Caki2 (cell line): ENCODE measurements at places on chromosomes 5 and 9. TPM values are rescaled to one million over a fixed set of nuclear protein-coding genes. Genes with fewer than 3 reads are reported as not detected.

The PCDHB15 gene
- total RNA-seq: not detected in 2 replicates

GRCh38 chr5:150562832-150563231, 54.9 kb downstream of the NDST1 start:
- DNase-seq: peak; percentile 50

DNA sequence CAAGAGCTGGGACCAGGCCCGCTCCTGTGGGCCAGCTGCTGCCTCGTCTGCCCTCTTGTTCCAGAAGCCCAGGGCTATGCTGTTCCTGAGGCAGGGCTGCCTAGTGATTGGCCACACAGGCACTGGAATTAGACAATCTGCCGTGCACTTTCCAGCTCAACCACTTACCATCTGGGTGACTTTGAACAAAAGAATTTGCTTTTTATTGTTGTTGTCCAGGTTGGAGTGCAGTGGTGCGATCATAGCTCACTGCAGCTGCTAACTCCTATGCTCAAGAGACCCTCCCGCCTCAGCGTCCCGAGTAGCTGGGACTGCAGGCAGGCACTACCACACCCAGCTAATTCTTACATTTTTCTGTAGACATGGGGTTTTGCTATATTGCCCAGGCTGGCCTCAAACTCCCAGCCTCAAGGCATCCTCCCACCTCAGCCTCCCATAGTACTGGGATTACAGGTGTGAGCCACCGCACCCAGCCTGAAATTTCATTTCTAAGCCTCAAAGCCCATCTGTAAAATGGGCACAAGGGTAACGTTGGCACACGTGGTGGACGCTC, 1.2 kb upstream of the NEK6 start:
- DNase-seq: peak; percentile 91

- DNase-seq: no peak
Measured at GRCh38 chr5:103487218-103487617, 75.4 kb downstream of the NUDT12 start.

DNA sequence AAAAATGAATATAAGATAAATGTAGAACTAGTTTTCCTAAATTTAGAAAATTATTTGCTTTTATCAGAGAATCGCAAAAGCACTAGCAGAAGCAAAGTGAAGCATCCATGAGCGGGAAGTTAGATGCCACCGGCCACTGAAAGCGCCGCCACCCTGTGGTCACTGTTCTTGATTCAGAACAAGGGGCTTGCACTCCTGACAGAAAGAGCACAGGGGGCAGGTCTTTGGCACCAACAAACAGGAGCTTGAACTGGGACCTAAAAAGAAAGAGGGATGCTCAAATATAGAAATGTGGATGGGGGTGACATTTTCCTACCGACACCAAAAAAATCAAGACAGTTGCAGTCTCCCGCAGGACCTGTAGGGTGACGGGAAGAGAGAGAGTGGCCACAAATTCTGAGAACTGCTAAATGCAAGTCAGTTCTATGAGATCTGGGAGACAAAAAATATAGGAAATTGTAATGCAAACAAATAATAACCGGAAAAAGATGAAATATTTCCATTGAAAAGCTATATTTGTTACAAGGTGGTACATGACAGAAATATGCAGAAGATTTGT, 144.3 kb downstream of the CDH12 start:
- no peak for DNase-seq

The SGCD gene
- not detected in 2 replicates for total RNA-seq

The PHF24 gene
- total RNA-seq: 0.07 and 0.20 TPM in 2 replicates

DNA sequence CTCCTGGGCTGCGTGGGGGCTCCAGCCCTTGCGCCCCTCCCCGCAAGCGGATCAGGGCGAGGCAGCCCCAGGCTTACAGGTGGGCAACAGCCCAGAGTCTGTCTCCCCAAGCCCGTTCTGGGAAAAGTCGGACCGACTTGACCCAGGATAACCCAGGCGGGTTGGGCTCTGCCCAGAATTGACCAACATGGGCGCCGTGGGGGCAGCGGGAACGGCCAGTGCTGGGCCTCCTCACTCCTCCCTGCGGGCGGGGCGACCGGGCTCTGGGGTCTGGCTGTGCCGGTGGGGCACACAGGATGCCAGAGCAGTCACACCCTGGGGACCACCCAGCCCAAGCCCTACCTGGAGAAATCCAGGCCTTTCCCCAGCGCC, 15.3 kb upstream of the SYNPO start:
- DNase-seq: no peak

The MRPL50 gene
- 10.1 and 11.8 TPM in 2 replicates for total RNA-seq

The PCDHGA12 gene
- total RNA-seq: not detected in 2 replicates

The FOXD4 gene
- total RNA-seq: not detected in 2 replicates

DNA sequence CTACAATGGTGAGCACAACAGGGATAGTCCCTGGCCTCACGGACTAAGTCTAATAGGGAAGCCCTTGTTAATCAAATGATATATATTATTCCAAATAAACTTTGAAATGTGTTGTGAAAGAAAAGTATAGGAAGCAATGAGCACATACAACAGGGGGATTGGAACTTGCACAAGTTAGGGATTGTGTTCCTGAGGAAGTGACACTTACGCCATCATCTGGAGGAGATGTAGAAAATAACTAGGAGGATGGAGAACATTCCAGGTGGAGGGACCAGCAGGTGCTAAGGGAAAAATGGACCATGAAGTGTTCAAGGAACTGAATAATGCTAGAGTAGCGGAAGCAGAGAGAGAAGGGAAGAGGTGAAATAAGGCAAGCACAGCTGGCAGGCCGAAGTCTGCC, 18.8 kb upstream of the RPS23 start:
- no peak for DNase-seq

The HINT2 gene
- 21.5 and 75.0 TPM in 2 replicates for total RNA-seq

DNA sequence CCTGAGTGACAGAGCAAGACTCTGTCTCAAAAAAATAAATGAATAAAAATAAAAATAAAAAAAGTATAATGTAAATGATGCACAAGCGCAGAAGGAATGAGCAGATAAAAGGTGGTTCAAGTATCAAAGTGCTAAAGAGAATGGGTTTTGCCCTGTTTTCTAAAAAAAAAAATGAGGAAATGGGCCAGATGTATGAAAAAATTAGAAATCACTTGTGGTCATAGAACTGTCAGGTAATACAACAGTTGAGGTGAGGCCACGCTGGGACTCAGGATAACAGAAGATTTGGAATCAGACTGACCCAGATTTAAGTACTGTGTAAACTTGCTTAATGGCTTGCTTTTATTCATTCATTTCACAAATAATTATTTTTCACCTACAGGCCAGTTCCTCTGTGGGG, 69.8 kb downstream of the MAPKAP1 start:
- DNase-seq: no peak

The NXNL2 gene
- 6.9 and 7.8 TPM in 2 replicates for total RNA-seq

DNA sequence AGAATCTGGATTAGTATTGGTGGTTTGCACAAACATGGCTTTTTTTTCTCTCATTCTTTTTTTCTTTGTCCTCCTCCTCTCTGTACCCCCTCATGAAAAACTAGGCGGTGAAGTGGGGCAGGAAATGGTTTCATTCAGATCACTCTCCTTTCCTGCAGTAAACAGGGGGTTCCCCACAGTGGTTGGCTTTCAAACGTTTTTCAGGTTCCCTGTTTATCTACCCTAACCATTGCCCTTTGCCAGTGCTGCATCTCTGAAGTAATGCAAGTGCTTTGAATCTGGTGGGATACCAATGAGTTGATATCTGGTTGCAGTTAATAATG, 29.8 kb downstream of the NR4A3 start:
- no peak for DNase-seq

The KCTD16 gene
- 0.17 and 2.6 TPM in 2 replicates for total RNA-seq

GRCh38 chr5:151642472-151643140, 44.1 kb downstream of the SPARC start:
- DNase-seq: no peak

The WHRN gene
- total RNA-seq: 3.9 and 6.6 TPM in 2 replicates

DNA sequence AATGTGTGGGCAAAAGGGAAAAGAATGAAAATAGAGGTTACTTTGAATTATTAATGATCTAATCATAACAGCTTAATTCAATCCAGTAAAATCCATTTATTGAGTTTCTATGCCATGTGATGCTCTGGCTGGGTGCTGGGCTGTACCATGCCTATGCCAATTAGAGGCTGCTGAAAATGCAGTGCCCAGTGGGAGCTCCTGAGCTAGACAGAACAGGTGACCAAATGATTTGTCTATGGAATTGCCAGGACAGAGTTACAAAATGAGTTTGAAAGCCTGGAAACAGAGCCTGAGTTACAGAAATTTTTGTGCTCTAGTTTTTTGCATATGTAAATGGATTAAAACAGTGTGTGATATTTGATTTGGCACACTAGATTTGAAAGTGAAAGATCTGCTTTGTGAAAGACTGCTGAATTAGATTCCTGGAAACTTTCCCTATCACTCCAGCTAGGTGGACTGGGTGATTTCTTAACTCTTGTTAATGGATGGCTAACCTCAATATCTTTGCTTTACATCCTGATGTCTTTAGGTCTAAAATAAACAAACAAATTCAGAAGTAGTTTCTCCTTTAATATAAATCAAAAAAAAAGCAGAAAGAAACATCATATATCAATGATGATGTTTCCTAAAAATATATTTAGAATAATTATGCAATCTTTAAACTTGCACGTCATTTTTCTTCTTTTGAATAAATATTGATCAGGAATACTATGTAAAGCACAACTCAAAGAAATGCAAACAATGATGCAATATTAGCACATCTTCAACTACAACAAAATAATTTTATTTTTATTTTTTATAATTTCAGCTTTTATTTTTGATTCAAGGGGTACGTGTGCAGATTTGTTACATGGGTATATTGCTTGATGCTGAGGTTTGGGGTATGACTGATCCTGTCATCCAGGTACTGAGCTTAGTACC, 194.8 kb upstream of the FBXL7 start:
- no peak for DNase-seq

DNA sequence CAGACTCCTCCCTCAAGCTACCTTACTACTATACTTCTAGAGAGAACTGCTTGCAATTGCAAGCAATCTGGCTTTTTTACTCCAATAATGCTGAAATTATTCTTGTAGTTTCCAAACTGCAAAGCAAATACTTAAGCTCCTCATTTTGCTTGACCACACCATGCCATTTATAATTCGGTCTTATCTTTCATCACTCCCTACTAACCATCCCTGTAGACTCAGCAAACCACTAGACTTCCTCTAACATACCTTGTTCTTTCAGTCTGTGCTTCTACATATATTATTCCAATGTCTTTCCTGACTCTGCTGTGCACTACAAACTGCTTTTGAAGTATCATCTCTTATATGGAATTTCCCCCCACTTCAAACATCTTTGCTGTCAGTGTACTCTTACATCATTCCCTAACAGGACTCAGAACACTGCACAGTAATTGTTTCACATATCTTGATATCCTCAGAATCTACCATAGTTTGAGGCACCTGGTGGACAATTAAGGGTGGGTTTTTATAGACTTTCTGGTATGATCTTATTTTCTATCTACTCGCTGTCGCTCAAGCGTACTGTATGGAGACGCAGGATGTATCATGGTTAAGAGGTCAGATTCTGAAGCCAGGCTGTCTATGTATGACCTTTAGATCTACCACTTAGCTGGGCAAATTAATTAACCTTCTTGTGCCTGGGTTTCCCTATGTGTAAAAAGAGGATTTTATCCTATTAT, 2.8 kb downstream of the IL6ST start:
- peak; percentile 20 for DNase-seq

GRCh38 chr5:41349846-41350245, 136.5 kb upstream of the C6 start:
- no peak for DNase-seq

- DNase-seq: no peak
Measured at GRCh38 chr9:123893831-123894460, 36.0 kb downstream of the DENND1A start.

The ANKRD31 gene
- 0.07 and 0.38 TPM in 2 replicates for total RNA-seq

GRCh38 chr5:153835891-153836515, 202.7 kb downstream of the FAM114A2 start:
- DNase-seq: no peak

The FRMD3 gene
- 0.58 and 2.0 TPM in 2 replicates for total RNA-seq

The ARAP3 gene
- 10.6 and 11.8 TPM in 2 replicates for total RNA-seq

GRCh38 chr5:78979909-78980308, 5.2 kb downstream of the ARSB start:
- DNase-seq: no peak

DNA sequence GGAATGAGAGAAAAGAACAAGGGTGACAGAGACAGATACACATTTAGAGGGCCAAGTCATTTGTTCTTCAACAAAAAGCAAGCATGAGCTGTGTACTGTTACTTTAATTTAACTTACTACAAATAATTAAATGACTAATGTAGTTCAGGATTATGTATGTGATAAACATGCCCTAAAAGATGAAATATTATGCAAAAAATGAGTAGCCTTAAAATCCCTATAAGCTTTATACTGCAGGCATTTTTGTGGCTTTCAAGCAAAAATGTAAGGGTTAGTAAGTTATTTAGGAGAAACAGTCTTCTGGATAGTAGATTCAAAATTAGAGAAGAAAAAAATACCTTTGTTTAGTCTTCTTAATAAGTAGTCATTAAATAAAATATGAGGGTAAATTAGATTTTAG, 431.2 kb downstream of the CSNK1G3 start:
- no peak for DNase-seq

The CFAP157 gene
- not detected in 2 replicates for total RNA-seq

DNA sequence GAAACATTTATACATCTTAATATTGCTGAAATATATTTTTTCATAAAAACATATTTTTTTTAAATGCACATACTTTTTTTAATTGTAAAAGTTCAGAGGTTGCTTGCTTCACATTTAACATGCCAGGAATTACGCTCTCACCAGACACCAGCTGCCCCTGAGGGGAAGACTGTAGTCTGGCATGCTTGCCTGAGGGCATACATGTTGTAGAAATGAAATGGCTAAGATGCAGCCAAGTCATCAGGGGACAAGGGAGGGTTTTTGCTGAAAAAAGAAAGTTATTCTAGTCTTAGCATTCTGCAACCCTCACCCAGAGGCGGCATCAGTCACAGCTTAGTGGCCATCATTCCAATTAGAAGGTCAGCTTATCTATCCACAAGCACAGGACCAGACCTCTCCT, 426.7 kb upstream of the FTMT start:
- no peak for DNase-seq

- peak; percentile 37 for DNase-seq
Measured at GRCh38 chr9:111008158-111009075, 29.9 kb downstream of the LPAR1 start.

DNA sequence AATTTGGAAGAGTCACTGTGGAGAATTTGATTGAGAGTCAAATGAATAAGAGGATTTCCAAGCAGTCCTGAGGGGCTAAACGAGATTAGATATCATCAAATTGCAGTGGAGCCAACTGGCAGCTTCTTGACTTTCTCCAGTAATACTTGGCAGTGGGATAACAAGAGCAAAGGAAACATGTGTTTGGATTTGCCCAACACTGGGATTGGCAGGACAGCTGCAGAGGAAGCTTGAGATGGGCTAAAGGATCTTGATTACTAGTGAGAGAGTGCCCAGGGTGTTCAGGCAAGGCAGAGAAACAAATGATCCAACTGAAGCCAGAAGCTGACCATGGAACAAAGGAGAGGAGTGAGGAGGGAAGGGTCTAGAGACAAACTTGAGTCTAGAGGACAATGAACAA, 356.0 kb upstream of the ISL1 start:
- no peak for DNase-seq

DNA sequence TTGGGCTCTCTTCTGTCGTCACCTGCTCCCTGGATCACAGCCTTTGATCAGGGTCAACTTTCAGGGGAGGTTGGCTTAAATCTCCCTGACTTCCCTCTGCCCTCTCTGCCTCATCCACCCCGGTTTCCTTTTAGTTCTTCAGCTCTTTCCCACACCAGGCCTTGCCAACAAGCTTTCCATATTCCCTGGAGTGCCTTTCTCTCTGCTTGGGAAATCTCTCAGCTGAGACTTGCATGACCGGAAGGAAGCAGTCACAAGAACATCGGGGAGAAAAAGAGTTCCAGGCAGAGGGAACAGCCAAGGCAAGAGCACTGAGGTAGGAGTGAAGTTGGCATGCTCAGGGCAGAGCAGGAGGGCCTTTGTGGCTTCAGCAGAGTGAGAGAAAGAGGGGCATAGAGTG, 88.4 kb upstream of the HSPA9 start:
- no peak for DNase-seq

GRCh38 chr5:60010853-60011252, 117.3 kb upstream of the PDE4D start:
- no peak for DNase-seq
